Activated T-cell treated with anti-CD3 and anti-CD28 coated beads for 48 hours (primary cell): ENCODE measurements at places on chromosomes 1 and 21.
A peak's percentile ranks its signal among the peaks of the same experiment; 100 is the strongest.

- DNase-seq: no peak
These were observed 20.0 kb downstream of the SCYL3 start for GRCh38 chr1:169873582-169874199.

GRCh38 chr1:19644395-19644680, 227 bp downstream of the NBL1 start:
- DNase-seq: no peak

GRCh38 chr1:210787800-210788199, 346.1 kb downstream of the KCNH1 start:
- no peak for DNase-seq

GRCh38 chr1:8540261-8540941, 222.5 kb downstream of the SLC45A1 start:
- no peak for DNase-seq

DNA sequence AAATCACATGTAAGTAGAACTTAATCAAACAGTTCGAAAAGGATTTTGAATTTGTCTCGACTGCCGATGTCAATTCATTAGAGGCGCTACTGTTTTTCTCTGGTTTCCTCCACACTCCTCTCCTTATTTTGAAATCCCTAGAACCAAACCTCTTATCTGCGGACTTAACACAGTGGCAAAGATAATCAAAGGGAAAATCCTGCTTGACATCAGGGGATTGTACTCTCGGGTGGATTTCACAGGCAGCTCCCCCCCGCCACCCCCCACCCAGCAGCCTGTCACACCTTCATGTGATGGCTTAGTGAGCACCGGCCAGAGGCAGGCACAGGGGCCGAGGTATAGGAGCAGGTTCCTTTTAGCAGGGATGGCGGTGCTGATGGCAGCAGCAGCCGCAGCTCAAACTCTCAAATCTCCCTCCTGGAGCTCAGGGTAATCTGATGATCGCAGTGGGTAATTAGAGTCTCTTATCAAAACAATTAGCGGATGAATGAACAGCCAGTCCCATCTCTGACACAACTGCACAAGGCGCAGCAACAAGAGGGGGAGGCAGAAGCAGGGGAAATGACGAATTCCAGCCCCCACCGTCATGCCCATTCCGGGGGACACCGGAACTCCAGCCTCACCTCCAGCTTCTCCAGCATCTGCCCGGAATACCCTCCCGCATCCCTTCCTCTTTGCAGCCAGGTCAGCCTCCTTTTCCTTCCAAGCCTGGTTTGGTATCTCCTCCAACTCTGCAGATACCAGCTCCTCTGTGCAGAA, 80.3 kb downstream of the SSBP3 start:
- DNase-seq: no peak

- DNase-seq: no peak
These were observed 2.8 kb downstream of the NRIP1 start for GRCh38 chr21:15061747-15062605.

DNA sequence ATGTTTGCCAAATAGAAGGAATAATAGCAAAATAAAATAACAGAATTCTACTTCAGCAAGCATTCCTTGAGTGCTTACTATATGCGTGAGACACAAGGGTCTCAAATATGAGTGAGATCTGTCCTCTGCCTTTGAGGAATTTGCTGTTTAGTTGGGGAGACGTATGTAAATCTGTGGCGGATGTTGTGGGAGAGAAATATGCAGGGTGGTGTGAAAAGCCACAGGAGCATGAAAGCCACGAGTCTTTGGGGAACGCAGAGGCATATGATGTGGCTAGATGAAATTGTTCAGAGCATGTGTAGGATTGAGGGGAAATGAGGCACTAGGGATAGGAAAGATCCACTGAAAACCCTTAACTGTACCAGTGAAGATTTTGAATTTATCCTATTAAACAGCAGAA, 244.4 kb downstream of the PBX1 start:
- no peak for DNase-seq

GRCh38 chr21:44667612-44668011, 885 bp upstream of the KRTAP12-2 start:
- no peak for DNase-seq

DNA sequence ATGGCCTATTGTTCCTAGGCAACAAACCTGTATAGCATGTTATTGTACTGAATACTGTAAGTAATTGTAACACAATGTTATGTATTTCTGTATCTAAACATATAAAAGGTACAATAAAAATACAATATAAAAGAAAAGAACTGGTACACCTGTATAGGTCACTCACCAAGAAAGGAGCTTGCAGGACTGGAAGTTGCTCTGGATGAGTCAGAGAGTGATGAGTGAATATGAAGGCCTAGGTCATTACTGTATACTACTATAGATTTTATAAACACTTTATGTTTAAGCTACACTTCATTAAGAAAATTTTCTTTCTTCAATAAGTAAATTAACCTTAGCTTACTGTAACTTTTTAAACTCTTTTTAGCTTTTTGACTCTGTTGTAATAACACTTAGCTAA, 559.9 kb downstream of the PLPP3 start:
- no peak for DNase-seq

GRCh38 chr1:62688687-62689085, 500 bp upstream of the DOCK7 start:
- no peak for DNase-seq

DNA sequence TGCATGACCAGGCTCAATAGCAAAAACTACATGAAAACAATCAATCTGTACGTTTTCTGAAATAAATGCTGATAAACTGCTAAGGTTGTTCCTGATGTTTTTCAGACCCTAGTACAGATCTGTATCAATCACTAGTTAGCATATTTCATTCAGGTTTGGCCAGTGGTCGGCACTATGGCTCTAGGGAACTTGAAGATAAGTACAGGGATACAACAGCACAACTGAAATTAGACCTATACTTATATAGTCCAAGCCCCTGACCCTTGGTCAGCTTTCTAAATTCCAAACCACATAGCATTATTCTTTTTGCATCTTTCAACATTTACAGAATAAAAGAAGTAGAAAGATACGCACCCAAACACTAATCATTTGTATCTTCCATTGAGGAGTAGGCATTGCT, 142.7 kb downstream of the PLPPR4 start:
- no peak for DNase-seq

DNA sequence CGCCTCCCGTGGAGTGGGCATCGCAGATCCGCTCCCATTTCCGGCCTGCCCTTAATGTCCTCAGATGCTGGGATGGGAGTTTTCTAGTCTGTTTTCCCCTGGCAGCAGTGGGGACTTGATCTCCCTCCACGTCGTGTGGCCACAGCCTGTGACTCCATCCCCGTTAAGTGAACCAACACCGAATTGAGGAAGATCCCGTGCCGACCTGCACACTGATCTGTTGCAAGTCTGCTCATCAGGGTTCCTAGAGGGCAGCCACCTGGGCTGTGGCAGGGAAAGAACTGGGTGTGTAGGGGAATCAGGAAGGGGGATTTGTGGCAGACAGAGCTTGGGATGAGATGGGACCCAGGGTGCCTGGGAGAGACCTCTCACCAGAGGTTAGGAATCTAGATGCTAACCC, 23.3 kb upstream of the CDK18 start:
- DNase-seq: no peak

DNA sequence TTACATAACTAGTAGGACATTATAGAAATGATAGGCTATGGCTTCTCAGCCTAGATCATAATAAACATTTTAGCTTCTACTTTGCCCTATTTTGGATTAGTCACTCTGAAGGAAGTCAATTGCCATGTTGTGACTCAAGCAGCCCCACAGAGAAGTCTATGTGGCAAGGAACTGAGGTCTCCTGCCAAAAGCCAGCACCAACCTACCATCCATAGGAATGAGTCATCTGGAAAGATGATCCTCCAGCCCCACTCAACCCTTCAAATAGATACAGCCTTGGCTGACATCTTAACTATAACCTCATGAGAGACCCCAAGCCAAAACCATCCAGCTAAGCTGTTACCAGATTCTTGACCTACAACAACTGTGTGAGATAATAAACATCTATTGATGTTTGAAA, 76.3 kb upstream of the BEND5 start:
- no peak for DNase-seq

GRCh38 chr21:35002879-35003722, 46.0 kb downstream of the RUNX1 start:
- no peak for DNase-seq

DNA sequence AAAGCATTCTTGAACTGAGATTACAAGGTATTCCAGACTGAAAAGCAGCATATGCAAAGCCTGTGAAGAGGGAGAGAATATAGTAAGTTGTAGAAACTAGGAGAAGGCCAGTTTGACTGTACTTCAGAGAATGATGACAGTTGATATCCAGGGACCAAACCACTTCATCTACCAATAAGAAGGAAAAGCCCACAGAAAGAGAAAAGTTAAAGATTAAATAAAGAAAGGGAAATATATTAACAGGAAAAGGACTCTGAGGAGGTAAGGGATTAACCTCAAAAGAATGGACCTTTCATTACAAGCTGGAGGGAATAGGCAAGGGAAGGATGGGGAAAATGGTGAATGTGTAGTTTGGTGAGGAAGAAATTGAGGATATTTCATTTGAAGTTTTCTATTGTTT, 180.2 kb upstream of the CACYBP start:
- DNase-seq: no peak

- no peak for DNase-seq
These were observed 714 bp upstream of the AKIRIN1 start for GRCh38 chr1:38990386-38990737.

DNA sequence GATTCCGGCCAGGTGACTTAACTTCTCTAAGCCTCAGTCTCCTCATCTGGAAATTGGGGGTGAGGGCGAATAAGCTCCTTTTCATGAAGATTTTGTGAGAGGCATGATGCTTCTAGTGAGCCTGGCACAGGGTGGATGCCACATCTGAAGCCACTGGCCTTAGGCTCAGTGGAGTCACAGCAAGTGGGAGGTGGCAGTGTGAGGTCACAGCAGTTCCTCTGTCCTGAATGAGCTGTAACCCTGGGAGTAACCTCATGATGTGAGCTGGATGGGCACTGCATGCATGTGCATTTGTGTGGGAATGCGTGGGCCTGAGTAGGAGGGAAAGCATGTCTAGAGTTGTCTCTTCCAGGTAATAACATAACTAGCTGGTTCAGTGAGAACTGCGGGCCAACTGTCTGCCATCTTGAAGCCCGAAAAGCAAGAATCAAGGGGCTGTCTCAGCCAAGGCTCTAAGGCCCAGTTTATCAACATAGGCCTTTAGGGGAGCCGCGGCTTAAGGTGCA, 27.0 kb upstream of the HTR1D start:
- DNase-seq: no peak

- no peak for DNase-seq
These were observed 67.7 kb downstream of the MACF1 start for GRCh38 chr1:39272027-39272797.

GRCh38 chr1:164210211-164210739, 348.7 kb upstream of the PBX1 start:
- no peak for DNase-seq

DNA sequence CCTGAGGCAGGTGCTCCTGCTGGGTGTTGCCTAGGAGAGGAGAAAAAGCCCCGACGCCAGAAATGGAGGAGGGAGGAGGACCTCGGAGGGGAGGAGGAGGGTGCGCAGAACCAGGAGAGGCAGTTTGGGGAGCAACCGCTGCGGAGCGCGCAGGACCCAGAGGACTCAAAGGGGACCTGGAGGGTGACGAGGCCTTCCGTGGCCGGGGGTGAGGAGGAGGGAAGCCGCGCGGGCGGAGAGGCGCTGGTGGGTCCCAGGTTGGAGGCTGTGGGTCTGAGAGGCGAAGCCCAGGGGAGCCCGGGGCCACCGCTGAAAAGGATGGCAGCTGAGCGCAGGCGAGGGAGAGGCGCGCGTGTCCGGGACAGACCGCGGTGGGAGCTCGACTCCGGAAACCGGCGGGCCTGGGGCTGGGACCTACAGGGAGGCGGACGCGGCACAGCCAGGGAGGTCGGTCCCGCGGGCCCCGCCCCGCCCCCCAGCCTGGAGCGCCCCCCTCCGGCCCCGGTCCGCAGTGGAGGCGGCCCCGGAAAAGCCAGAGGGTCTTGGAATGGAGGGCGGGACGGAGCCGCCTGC, 15.1 kb downstream of the RNF223 start:
- DNase-seq: peak; percentile 48

GRCh38 chr1:35047188-35047858, 15.6 kb upstream of the ZMYM6 start:
- no peak for DNase-seq

DNA sequence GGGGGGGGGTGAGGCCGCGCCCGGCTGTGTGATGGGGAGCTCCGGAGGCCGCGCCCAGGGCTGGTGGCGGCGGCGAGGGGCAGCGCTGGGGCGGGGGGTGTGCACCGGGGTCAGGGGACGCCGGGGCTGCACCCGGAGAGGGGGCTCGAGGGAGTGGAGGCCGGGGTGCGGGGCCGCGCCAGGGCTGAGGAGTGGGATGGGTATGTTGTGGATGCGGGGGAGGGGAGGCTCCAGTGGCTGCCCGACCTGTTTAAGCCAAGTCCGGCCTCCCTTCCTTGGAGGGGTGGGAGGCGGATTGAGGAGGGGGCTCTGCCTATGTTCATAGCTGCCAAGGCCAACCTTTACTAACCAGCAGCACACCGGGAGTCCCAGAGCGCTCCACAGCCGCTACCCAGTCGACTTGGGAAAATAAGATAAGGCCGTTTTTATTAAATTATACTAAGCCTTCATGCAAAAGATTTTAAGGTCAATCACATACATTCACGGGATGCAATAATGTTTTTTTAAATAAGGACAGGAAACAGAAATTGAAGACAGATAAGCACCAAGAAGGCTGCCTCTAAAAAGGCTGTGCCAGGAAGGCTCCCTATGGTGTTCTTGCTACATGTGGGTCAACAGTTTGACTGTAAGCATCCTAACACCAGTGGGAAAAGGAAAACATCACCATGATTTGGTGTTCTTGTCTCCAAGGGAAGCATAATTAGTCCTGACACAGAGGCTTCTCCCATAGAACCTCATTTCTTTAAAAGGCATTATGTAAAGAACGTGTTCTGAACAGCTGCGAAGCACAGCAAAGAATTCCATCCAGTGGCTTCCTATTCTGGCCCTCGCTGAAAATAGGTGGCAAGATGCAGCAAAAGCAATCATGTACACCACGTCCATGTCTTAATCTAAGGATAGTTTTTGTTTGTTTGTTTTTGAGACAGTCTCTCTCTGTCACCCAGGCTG, 626 bp upstream of the HLCS start:
- DNase-seq: no peak

GRCh38 chr1:6688001-6688400, 13.6 kb downstream of the DNAJC11 start:
- DNase-seq: no peak

GRCh38 chr1:220124542-220124941, 30.6 kb downstream of the IARS2 start:
- no peak for DNase-seq

GRCh38 chr1:69585666-69586065, 17.9 kb downstream of the LRRC7 start:
- DNase-seq: no peak

- no peak for DNase-seq
These were observed 11.2 kb upstream of the MYOG start for GRCh38 chr1:203097001-203097400.
